HCEC 1CT (cell line): ENCODE measurements at places on chromosomes 2 and 18.

GRCh38 chr2:205734436-205735037, 52.2 kb downstream of the NRP2 start:
- peak; percentile 87 for DNase-seq

DNA sequence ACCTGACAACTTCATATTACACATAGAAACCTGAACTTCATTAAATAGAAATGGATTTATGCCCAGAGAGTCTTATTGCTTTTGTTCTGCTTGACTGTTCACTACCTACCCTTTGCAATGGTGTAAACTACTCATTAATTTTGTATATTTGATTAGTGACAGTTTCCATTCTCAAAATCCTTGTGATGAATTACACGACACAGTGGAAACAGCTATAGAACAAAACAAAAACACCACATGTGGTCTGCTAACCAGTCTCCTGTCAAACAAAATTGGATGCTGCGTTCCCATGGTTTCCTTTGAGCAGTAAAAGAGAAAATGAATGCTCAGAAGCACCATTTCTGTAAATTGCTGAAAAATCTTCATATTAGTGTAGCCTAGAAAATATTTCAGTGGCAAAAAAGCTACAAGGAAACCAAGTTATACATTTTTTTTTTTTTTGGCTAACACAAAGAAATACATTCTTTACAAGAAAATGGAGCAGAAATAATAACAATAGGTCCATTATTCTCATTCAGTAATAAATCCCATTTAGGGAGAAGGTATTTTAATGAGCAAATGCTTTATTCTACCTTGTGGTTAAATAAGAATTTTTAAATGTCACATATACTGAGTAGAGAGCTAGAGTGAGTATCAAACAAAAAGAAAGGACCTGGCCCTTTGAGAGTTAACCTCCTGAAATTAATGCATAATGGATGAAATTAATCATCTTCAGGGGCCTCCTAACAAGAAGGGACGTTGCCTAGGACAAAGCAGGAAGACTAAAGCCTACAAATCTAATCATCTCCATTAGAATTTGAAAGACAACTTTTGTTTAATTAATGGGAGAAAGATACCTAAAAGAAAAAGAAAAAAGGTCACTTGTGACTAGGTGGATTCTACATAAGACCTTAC, 355.1 kb upstream of the ZC3H15 start:
- DNase-seq = no peak

DNA sequence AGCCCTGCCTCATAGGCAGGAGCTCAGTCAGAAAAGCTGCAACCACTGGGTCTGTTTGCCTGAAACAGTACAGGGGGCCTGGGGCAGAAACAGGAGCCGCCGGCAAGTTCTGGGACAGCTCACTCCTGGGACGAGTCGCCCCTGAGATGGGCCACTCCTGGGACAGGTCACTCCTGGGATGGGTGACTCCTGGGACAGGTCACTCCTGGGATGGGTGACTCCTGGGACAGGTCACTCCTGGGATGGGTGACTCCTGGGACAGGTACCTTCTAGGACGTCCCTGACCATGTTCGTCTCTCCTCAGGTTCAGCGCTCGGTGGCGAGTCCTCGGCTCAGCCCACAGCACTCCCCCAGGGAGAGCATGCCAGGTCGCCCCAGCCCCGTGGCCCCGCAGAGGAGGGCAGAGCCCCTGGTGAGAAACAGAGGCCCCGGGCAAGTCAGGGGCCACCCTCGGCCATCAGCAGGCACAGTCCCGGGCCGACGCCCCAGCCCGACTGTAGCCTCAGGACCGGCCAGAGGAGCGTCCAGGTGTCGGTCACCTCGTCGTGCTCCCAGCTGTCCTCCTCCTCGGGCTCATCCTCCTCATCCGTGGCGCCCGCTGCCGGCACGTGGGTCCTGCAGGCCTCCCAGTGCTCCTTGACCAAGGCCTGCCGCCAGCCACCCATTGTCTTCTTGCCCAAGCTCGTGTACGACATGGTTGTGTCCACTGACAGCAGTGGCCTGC, 51.8 kb downstream of the NTSR2 start:
- no peak for DNase-seq

DNA sequence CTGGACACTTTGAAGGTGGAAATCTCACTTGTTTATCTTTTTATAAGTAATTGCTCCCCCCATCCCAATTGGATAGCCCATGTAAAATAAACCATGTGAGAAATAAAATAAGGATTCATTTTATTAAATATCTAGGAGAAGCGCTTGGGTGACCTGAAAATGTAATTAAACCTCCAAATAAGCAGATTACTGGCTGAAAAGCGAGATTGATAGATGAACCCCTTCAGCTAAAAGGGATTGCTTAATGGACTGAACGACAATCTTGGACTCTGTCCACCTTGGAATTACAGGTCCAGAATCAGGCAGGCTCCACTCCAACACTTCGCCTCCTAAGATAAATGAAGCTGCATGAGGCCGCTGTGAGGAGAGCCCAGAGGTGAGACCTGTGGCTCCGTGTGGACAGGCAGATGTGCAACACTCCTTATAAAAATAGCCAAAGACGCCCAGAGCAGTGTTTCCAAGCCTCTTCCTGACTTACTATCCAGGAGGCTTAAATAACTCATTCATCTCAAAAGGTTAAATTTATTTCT, 441.5 kb downstream of the MTX2 start:
- DNase-seq = no peak

DNA sequence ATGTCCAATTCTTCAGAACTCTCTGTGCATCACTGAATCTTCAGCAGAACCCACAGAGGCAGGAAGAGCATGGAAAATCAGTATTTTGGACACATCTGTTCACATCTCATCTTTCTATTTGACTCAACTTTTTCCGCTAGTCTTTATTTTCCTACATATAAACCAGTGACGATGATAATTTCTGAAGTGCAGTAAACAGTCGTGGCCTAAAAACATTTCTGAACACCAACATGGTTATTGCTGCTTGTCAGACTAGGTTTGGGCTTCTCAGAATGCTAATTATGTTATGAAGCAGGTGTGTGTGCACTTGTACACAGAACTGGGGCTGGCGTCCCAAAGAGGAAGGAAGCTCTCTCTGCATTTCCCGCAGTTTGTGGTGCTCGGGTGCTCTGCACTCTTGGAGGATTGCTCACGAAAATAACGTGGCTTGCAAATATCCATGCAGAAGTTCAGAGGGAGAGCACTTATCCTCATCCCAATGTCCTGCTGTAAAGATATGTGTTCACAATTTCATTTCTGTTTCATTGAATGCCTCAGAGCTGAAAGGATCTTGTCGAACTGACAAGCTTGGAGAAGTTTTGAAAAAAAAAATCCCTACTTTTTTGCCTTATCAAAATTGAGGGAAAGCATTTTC, 50.8 kb downstream of the EDAR start:
- DNase-seq = no peak

- peak; percentile 41 for DNase-seq
These were observed 173.0 kb downstream of the BABAM2 start for GRCh38 chr2:28063492-28063962.

GRCh38 chr2:161161074-161161706, 962 bp downstream of the TANK start:
- no peak for DNase-seq

DNA sequence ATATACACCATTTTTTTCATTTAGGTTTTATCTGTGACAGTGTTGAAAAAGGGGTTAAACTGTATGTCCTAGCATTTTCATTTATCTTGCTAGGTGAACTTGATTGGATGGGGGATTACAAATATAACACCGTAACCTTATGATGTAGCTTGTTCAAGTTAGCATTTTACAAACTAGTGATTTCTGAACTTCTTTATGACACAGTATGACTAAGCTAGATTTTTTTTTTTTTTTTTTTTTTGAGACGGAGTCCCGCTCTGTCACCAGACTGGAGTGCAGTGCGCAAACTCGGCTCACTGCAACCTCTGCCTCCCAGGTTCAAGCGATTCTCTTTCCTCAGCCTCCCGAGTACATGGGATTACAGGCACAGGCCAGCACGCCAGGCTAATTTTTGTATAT, 47.1 kb downstream of the KCMF1 start:
- no peak for DNase-seq

DNA sequence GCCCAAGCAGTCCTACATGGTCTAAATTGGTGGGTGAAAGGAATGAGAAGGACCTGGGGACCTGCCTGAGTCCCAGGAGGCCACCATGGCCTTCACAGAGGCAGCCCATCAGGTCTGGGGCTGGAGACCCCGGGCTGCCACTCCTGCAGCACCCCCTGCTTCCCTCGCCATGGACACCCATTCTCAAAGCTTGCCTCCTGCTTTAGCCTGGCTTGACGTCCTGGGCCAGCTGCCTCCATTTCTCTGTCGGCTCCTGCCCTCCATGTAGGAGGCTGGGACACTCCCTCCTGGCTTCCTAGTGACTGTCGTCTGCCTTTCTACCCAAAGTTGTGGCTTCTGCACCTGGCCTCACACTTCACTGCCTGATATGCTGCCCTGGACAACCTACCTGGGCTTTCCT, 198.6 kb downstream of the FAM210A start:
- no peak for DNase-seq

- peak; percentile 58 for DNase-seq
These were observed 2.2 kb downstream of the RND3 start for GRCh38 chr2:150485114-150485870.
